Esophagus squamous epithelium (tissue), 5 donors: ENCODE measurements at places on chromosomes 5 and 9. TPM values are rescaled to one million over a fixed set of nuclear protein-coding genes. Genes with fewer than 3 reads are reported as not detected.

CDX1 gene
- total RNA-seq = not detected

- no peak for DNase-seq
- no peaks in the 10 kb centered on the region for H3K36me3 ChIP-seq
- peaks cover 20% of the 10 kb centered on the region for H3K4me1 ChIP-seq
- no peak overlapping the region for H3K4me3 ChIP-seq
- peak overlapping the region; percentile 71 for H3K27ac ChIP-seq
Measured at GRCh38 chr9:123335193-123335985, 20.6 kb upstream of the CRB2 start.

HEMGN gene
- not detected for total RNA-seq

NRG2 gene
- total RNA-seq = 0.66 TPM

DNA sequence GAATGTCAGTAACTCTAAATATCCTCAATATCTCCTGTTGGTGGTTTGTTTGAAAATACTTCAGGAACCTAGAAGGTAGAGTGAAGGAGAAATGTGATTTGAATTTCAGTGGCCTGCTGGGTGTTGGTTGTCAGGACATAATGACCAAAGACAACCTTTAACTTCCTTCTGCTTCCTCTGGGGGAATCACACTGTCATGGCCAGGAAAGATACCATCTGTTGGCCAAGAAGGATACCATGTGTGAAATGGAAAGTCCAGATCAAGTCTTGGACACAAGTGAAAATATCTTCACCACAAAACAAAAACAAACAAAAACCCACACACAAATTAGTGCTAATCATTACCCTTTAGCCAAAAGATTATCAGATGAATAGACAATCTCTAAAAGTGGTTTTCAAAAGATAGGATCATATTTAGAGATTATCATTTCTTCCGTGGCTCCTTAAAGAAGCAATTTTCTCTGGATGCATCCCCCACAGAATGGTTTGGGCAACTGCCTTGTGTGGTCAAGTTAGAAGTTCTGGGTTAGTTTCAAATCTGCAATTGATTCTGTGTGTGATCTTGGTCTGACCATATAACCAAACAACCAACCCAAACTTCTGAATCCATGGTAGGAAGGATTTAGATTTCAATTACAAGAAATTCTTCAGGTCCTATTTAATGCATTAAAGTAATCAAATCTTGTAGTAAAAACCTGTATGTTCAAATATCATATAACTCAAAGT, 1.6 kb downstream of the C1QTNF3 start:
- H3K4me1 ChIP-seq = no peaks in the 10 kb centered on the region
- H3K36me3 ChIP-seq = no peaks in the 10 kb centered on the region
- no peaks in the 10 kb centered on the region for H3K27me3 ChIP-seq
- no peak for DNase-seq
- H3K4me3 ChIP-seq = no peak overlapping the region
- no peak overlapping the region for H3K27ac ChIP-seq

GRCh38 chr9:64066736-64067368, 1218.2 kb downstream of the FOXD4L5 start:
- H3K4me3 ChIP-seq = no peak overlapping the region
- no peaks in the 10 kb centered on the region for H3K27me3 ChIP-seq
- no peak overlapping the region for H3K27ac ChIP-seq
- DNase-seq = no peak
- no peaks in the 10 kb centered on the region for H3K4me1 ChIP-seq
- no peaks in the 10 kb centered on the region for H3K36me3 ChIP-seq
